CD4-positive, alpha-beta T cell (primary cell): ENCODE measurements at places on chromosomes 11 and 22. TPM values are rescaled to one million over a fixed set of nuclear protein-coding genes. Genes with fewer than 3 reads are reported as not detected.

- H3K27me3 ChIP-seq: no peaks in the 10 kb centered on the region
- H3K36me3 ChIP-seq: no peaks in the 10 kb centered on the region
- DNase-seq: no peak
- no peak overlapping the region for H3K27ac ChIP-seq
- H3K4me3 ChIP-seq: no peak overlapping the region
Measured at GRCh38 chr11:6345366-6345765, 25.1 kb upstream of the CAVIN3 start.

OR5T2 gene
- not detected for total RNA-seq

C11orf87 gene
- not detected for total RNA-seq

DNA sequence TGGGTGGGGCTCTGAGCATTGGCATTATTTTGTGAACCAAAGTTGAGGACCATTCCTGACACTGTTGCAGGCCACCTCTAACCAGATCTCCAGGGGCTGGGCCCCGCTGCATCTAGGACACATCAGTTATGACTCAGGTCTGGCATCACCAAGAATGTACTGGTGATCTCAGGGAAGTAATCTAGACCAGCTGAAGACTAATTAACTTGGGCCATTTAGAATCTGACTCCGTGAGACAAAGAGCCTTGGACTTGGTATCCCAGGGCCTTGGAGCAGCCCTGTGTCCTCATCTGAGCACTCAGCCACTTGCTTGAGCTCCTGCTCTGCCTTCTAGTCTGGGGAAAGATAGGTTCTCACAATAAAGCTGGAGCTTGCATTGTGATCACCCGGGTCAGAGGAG is 200.6 kb downstream of the KIRREL3 start:
- DNase-seq: no peak
- no peaks in the 10 kb centered on the region for H3K4me1 ChIP-seq
- no peak overlapping the region for H3K4me3 ChIP-seq
- H3K36me3 ChIP-seq: no peaks in the 10 kb centered on the region

HTR3A gene
- total RNA-seq: not detected

SCN2B gene
- total RNA-seq: not detected

CYB5R3 gene
- total RNA-seq: 41.2 TPM

GRCh38 chr11:38131535-38131934 is 1533.5 kb upstream of the RAG2 start:
- no peak overlapping the region for H3K27ac ChIP-seq
- H3K27me3 ChIP-seq: no peaks in the 10 kb centered on the region
- no peak for DNase-seq
- no peaks in the 10 kb centered on the region for H3K36me3 ChIP-seq

DNA sequence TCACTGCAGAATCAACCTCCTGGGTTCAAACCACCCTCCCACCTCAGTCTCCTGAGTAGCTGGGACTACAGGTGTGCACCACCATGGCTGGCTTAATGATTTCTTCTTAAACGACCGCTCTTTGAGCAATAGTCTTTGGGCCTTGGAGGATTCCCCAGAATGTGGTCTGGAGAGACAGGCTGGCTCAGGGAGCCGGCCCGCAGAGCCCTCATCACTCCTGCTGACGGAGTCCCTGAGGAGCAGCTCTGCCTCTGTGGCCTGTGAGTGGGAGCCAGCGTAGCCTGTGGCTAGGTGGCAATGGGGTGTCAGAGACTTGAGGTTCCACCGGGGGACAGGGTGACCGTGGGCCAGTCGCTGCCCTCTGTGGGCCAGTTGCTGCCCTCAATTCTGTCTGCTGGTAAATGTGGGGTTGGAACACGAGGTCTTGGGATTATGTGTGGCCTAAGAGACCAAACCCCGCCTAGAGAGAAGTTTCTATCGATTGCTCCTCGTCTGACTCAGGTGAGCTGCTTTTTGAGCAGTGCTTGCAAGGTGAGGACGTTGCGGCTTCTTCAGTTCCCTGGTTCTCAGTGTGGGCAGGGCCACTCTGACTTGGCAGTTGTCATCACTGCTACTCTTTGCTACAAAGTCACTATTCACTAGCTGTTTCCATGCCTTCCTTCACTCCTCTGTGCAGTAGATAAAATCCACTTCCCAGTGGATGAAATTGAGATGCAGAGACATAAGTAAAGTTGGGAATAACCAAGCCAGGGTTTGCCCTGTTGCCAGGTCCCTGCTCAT is 124.8 kb upstream of the NECTIN1 start:
- no peak for DNase-seq
- no peaks in the 10 kb centered on the region for H3K4me1 ChIP-seq
- H3K27me3 ChIP-seq: peaks cover 5% of the 10 kb centered on the region
- no peaks in the 10 kb centered on the region for H3K36me3 ChIP-seq
- no peak overlapping the region for H3K4me3 ChIP-seq

BACE1 gene
- total RNA-seq: 0.59 TPM

DNA sequence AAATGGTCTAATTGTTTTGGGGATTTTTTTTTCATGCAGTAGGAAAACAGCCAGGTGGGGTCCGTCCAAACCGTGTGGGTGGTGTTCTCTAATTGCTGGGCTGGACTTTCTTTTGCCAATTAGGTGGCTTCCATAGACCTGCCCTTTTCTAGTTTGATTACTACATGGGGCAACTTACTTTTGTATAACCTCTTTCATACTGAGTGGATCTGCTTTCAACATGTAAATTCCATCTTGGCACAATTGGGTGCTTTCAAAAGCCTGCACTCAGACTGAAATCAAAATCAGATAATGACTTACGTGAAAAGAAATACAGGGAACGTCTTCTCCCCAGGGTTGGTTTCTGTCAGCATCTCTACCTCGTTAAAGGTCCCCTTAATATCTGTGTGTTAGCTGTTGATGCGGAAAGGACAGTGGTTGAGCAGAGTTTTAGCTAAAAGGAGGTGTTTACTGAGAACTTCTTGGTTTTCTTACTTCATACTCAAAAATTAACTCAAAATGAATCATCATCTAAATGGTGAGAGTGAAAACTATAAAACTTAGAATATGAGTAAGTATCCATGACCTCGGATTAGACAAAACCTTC is 72.1 kb downstream of the BARX2 start:
- no peak overlapping the region for H3K27ac ChIP-seq
- DNase-seq: no peak
- H3K36me3 ChIP-seq: no peaks in the 10 kb centered on the region
- no peaks in the 10 kb centered on the region for H3K27me3 ChIP-seq

DNA sequence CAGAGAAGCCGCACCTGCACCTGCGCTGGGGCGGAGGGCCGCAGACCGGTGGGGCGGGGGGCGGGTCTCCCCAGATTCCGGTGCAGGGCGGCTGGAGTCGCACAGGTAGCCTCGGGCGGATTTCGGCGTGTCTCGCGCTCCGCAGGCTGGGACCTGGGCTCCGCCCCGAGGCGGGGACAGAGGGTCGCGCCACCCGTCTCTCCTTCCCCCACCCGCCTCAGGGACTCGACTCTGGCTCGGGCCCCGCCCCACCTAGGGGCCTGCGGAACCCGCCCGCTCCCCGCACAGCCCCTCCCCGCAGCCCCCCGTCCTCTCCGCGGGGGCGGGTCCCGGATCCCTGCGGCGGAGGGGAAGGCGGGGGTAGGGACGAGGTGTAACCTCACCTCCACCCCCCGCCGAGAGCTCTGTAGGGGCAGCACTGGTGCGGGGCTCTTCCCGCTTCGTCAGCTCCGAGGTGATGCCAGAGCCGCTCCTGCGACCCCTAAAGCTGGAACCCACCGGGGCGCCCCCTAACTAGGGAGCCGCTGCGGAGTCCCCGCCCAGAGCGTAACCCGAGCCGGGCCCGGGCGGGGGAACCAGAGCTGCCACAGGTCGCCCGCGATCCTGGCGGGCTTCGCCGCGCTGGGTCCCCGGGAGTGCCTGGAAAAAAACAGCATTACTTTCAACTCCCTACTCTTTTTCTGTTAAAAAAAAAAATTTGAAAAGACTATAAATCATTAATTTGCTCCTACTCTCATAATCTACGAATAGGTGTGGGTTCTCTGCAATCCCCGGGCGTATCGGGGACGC is at the start of gene SLC29A2:
Gene SLC29A2 (minus strand): TSS at position 134 of the 789 bp plus-strand sequence. CDS start 169 bp downstream, outside the sequence.
- H3K36me3 ChIP-seq: no peaks in the 10 kb centered on the region
- H3K4me3 ChIP-seq: peak within 1 kb of the TSS; percentile 79
- H3K4me1 ChIP-seq: peaks cover 16% of the 10 kb centered on the region
- peak; percentile 57 for DNase-seq
- H3K27ac ChIP-seq: peak within 1 kb of the TSS; percentile 74
- H3K27me3 ChIP-seq: no peaks in the 10 kb centered on the region

GRCh38 chr22:31144223-31144622 is 3.9 kb upstream of the PLA2G3 start:
- DNase-seq: no peak
- H3K27ac ChIP-seq: no peak overlapping the region
- no peaks in the 10 kb centered on the region for H3K36me3 ChIP-seq
- H3K4me3 ChIP-seq: no peak overlapping the region
- no peaks in the 10 kb centered on the region for H3K4me1 ChIP-seq

CSNK2A3 gene
- 0.27 TPM for total RNA-seq

DNA sequence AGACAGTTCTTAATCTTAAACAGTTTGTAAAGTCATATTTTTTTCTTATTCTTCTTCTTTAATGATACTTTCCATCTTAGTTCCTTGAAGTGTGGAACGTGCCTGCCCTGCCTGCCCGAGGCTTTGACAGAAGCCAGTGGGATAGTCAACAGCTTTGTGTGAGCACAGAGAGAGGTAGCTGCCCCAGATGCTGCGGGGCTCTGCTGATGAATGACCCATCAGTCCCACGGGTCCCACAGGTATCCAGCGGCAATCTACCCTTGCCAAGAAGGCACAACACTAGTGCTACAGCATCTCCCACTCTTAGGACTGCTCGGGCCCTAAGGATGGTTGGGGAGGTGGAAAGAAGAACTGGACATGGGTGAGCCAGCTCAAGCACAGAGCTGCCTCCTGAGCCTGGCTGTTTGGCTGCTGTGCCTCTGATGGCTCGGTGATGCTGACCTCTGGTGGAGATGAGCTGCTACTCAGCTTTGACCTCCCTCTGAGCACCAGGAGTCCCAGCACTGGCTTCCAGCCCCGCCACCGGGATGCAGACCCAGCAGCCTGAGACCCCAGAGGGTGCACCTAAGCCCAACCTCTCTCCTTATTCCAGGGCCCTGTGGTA is 11.8 kb upstream of the APLNR start:
- peaks cover 5% of the 10 kb centered on the region for H3K27me3 ChIP-seq
- H3K27ac ChIP-seq: no peak overlapping the region
- no peak overlapping the region for H3K4me3 ChIP-seq

GRCh38 chr11:65817312-65817834 is 16.4 kb upstream of the SNX32 start:
- peaks cover 16% of the 10 kb centered on the region for H3K4me1 ChIP-seq
- no peaks in the 10 kb centered on the region for H3K36me3 ChIP-seq
- DNase-seq: no peak

DNA sequence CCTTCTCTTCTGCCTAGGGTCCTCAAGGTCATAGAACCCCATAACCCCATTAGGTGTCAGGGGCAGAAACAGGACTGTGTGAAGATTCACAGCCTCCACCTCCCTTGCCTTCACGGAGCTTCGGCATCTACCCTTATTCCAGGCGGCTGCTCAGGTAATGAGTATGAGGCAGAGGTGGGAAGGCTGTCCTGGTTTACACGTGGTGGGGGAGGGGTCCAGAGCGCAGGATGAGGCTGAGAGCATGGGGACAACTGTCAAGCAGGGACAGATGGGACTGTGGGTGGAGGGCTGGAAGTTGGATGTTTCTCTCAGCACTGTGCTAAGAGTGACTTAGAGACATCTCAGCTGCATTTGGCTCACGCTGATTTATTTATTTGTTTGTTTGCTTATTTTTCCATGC is 4.3 kb upstream of the RAD9A start:
- H3K27ac ChIP-seq: no peak overlapping the region
- H3K4me3 ChIP-seq: no peak overlapping the region
- no peak for DNase-seq
- no peaks in the 10 kb centered on the region for H3K27me3 ChIP-seq

- no peaks in the 10 kb centered on the region for H3K36me3 ChIP-seq
- H3K27me3 ChIP-seq: peaks cover 44% of the 10 kb centered on the region
- no peak overlapping the region for H3K27ac ChIP-seq
- DNase-seq: no peak
- no peaks in the 10 kb centered on the region for H3K4me1 ChIP-seq
- no peak overlapping the region for H3K4me3 ChIP-seq
Measured at GRCh38 chr22:45879552-45879949, 97.4 kb downstream of the WNT7B start.

- no peak for DNase-seq
- H3K27me3 ChIP-seq: no peaks in the 10 kb centered on the region
- no peak overlapping the region for H3K27ac ChIP-seq
- H3K36me3 ChIP-seq: no peaks in the 10 kb centered on the region
- peaks cover 6% of the 10 kb centered on the region for H3K4me1 ChIP-seq
- H3K4me3 ChIP-seq: no peak overlapping the region
Measured at GRCh38 chr11:114396916-114397315, 3.4 kb downstream of the C11orf71 start.

KDM4E gene
- total RNA-seq: not detected
